ENCODE measurements at places on chromosomes 16 and 17.

- H3K36me3 ChIP-seq: no peaks in the 10 kb centered on the region
- DNase-seq: no peak
- no peaks in the 10 kb centered on the region for H3K4me1 ChIP-seq
- no peaks in the 10 kb centered on the region for H3K27me3 ChIP-seq
Measured at GRCh38 chr16:78494674-78495073, 395.2 kb downstream of the WWOX start.

DNA sequence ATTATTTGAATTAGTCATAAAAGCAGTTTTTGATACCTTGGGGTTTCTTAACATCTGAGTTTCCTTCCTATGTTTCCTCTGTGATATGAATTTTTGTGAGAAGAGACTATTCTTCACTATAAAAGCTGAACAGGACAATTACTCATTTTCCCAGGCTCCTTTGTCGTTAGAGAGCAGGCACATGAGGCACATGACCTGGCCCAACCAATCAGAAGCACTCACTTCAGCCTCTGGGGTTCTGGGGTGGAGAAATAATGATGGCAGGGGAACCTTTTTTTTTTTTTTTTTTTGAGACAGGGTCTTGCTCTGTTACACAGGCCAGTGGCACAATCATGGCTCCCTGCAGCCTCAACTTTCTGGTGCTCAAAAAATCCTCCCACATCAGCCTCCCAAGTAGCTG lies 145.5 kb upstream of the ASIC2 start:
- H3K27ac ChIP-seq: no peak overlapping the region
- H3K4me1 ChIP-seq: no peaks in the 10 kb centered on the region
- H3K4me3 ChIP-seq: no peak overlapping the region
- H3K36me3 ChIP-seq: no peaks in the 10 kb centered on the region
- no peak for DNase-seq

GRCh38 chr17:57755480-57756070 lies 10.5 kb upstream of the CCDC182 start:
- H3K4me3 ChIP-seq: no peak overlapping the region
- no peak overlapping the region for H3K27ac ChIP-seq
- peaks cover 3% of the 10 kb centered on the region for H3K27me3 ChIP-seq
- no peaks in the 10 kb centered on the region for H3K36me3 ChIP-seq
- no peak for DNase-seq

DNA sequence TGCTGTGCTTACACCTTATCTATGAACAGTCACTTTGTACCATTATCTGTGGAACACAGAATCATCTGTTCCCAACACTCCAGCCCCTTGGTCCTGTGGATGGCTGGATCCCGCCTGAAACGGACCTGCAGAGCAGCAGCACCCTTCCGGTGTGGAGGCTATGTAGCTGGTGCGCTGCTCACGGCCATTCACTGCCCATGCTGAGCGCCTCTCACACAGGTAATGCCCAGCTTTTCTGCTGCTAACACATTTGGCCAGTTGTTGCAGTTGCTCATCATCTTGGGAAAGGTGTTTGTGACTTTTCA lies 11.4 kb upstream of the PLK1 start:
- H3K4me3 ChIP-seq: no peak overlapping the region
- peaks cover 19% of the 10 kb centered on the region for H3K4me1 ChIP-seq
- DNase-seq: no peak
- H3K27ac ChIP-seq: no peak overlapping the region
- peaks cover 59% of the 10 kb centered on the region for H3K36me3 ChIP-seq

All from astrocyte (in vitro differentiated cells and primary cell).